ENCODE measurements at places on chromosomes 6 and 20. TPM values are rescaled to one million over a fixed set of nuclear protein-coding genes. Genes with fewer than 3 reads are reported as not detected.

SLC22A7 gene
- not detected for total RNA-seq

DNA sequence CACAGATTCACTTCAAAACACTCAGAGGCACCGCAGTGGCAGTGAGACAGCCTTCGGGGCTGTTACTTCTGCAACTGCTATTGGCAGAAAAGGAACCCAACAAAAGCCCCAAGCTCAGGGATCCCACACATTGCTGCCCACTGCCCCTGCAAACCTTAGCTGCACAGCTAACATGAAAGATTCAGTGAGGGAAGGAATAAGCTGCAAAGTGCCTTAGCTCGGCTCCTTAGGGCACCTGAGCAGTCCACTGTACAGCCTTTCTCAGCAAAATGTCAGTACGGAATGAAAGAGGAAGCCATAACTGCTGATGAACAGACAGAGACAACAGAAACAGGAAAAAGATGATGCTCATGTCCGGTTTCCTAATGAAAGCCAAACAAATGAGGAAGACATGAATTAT, 179.7 kb upstream of the SHLD1 start:
- DNase-seq, result no peak
- peaks cover 23% of the 10 kb centered on the region for H3K36me3 ChIP-seq
- no peaks in the 10 kb centered on the region for H3K27me3 ChIP-seq
- H3K27ac ChIP-seq, result no peak overlapping the region
- H3K4me3 ChIP-seq, result no peak overlapping the region
- H3K4me1 ChIP-seq, result peaks cover 4% of the 10 kb centered on the region

- peaks cover 5% of the 10 kb centered on the region for H3K27me3 ChIP-seq
- no peak overlapping the region for H3K27ac ChIP-seq
- H3K36me3 ChIP-seq, result no peaks in the 10 kb centered on the region
Measured at GRCh38 chr20:60299951-60300350, 341.7 kb downstream of the CDH26 start.

GRCh38 chr6:144418959-144419545, 133.9 kb downstream of the UTRN start:
- peaks cover 38% of the 10 kb centered on the region for H3K4me1 ChIP-seq
- H3K27ac ChIP-seq, result no peak overlapping the region
- peaks cover 9% of the 10 kb centered on the region for H3K36me3 ChIP-seq
- no peak for DNase-seq

All from chondrocyte (in vitro differentiated cells).